ENCODE measurements at places on chromosomes 13 and 19.

DNA sequence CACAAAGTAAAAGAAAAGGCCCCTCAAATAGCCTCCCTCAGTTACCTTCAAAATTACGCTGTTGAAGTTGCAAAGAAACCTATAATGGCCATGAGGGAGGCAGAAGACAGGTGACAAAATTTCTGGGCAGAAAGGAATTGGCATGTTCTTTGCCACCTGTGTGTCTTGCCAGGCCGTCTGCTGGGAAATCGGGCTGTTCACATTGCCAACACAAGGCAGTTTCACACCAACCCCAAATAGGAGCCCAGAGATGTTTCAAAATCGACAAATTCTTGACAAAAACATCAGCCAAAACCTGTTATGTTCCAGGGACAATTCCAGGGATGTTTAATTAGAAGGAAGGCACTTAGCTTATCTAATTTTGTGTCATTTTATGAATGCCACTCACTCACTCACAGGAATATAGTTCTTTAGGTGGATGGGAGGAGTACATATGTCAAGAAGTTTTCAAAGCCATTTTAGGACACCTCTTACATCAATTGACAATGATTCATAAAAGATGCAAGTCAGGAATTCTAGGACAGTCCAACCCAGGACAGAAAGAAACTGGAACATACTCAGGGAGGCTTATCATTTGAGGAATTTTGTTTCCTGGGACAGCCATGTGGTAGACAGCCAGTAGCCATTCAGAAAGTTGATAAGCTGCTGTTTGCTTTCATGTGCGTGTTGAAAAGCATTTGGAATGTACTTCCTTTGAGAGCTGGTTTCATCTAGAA lies 164.5 kb downstream of the RGCC start:
- no peak for DNase-seq

DNA sequence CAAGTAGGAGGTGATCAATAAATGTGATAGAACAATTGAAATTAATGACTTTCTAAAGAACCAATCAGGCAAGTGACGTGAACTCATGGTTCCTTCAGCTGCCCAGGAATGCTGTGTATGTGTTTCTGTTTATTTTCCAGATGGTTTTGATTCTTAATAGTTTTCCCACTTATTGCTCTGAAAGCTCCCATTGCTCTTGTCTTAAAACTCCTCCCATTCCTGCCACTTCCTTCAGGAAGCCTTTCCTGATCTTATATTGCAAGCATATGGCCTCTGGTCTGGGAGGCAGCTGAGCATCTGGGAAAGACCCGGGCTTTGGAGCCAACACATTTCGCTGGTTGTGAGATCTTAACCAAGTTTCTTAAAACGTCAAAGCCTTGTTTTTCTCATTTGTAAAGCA lies 17.1 kb upstream of the LATS2 start:
- no peak for DNase-seq

GRCh38 chr19:48450441-48450840 lies 4.7 kb downstream of the GRWD1 start:
- no peak for DNase-seq

GRCh38 chr19:28126135-28126898 lies 1086.6 kb downstream of the UQCRFS1 start:
- DNase-seq: no peak

DNA sequence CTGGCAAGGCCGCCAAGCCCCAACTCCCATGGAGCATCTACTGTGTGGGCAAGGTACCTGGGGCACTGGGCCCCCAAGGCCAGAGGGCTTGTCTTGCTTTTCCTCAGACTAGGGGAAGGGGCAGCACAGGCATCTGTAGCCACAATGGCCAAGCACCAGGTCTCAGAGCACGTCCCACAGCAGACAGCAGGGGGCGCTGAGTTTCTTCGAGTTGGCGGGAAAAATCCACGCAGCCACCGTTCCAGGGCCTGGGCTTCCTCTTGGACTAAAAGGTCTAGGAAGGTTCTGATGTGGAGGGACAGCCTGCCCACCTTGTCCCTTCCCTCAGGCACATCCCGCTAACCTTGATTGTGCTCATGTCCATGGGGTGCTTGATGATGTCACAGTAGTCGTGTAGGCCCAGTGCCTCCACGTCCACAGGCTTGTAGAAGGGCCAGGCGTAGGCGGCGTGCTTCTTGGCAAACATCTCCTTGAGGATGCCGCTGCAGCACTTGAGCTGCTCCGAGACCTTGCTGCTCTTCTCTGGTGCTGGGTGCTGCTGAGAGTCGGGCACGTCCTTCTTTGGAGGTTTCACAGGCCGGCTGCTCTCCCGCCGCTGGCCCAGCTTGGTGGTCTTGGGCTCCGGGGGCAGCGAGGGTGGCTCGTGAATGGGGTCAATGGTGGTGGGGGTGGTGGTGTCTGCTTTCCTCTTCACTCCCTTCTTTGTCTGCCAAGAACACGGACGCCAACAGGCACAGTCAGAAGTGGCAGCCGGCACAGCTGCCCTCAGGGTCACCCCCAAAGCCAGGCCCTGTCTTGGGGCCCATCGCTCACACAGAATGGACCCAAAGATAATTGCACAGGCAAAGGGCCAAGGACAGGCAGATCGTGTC lies 32.0 kb upstream of the EPHX3 start:
- peak; percentile 69 for DNase-seq

DNA sequence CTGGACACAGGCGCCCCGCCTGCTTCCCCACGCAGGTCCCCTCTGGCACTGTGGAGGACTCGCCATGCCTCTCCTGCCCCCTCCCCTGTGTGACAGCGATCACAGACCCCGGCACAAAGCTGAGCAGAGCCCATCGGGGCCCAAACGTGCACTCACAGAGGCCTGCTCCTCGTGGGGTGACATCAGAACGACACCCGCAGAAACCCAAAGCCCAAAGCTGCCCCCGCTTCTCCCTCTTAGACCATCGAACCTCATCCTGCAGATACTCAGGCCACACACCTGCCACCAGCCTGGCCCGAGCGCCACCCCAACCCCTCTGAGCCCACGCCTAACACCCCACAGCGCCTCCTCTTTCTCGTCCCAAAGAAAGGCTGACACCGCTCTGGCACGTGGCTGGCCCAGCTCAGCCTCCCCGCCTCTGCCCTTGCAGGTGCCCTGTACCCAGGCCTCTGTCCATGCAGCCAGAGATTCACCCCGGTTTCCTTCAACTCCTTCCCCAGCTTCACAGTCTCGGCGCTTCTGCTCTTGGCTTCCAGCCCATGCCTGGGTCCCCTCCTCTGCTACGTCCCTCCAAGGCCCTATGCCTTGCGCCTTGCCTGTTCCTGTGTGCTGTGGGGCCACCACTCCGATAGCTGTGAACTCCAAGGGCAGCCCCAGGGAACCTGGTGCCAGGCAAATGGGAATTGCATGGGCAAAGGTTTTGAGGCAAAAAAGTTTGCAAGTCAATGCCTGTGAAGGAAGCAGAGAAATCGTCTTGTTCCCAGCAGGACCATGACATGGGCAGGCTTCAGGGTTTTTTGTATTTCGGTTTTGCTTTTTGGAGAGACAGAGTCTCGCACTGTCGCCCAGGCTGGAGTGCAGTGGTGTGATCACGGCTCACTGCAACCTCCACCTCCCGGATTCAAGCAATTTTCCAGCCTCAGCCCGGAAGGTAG lies 831 bp upstream of the CBARP start:
- DNase-seq: no peak

- DNase-seq: no peak
Observed at GRCh38 chr19:4367336-4367723, 24.0 kb downstream of the MPND start.

DNA sequence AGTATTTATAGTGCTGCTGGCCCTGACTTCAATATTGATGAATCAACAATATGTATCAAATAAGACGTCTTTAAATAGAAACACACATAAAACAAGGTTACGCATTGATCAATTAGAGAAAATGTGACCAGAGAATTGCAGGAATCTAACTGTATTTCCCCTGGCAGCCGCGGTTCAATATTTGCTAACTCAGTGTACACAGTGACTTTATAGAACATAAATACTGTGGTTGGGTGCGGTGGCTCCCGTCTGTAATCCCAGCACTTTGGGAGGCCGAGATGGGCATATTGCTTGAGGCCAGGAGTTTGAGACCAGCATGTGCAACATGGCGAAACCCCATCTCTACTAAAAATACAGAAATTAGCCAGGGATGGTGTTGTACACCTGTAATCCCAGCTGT lies 22.8 kb upstream of the UPF3A start:
- DNase-seq: no peak

DNA sequence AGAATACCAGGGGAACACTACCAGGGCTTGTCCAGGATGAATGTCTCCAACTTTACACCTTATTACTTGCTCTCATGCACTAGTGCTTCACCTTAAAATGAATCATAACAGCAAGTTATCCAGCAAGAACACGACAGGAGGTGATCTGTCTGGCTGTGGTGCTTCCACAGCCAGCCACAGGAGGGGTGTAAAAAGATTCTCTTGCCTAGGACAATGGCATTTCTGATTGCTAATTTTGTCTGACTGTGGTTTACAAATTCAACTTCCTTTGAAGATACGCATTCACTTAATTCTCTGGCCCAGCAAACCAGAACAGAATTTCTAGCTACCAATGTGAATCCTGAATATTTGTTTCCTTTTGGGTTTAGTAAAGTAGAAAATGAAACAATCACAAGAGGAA lies 23.1 kb upstream of the COG3 start:
- no peak for DNase-seq

GRCh38 chr13:39684531-39685137 lies 29.2 kb downstream of the COG6 start:
- DNase-seq: no peak

DNA sequence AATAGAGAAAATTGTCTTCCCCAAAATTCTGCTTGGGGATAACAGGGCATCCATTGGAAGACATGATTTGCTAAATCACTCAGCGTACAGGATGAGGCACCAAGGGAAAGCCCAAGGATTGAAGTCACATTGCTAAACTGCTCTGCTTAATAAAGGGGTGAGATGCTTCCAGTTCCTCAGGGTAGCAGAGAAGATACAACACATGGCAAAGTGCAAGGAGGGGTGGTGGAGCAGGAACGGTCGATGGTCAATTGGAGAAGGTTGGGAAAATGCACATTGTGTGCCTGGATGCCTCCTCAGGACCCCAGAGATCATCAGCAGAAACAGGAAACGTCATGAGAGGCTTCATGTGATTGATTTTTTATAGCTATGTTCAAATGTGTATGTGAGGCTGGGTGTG lies 116.3 kb upstream of the SOX1 start:
- no peak for DNase-seq

DNA sequence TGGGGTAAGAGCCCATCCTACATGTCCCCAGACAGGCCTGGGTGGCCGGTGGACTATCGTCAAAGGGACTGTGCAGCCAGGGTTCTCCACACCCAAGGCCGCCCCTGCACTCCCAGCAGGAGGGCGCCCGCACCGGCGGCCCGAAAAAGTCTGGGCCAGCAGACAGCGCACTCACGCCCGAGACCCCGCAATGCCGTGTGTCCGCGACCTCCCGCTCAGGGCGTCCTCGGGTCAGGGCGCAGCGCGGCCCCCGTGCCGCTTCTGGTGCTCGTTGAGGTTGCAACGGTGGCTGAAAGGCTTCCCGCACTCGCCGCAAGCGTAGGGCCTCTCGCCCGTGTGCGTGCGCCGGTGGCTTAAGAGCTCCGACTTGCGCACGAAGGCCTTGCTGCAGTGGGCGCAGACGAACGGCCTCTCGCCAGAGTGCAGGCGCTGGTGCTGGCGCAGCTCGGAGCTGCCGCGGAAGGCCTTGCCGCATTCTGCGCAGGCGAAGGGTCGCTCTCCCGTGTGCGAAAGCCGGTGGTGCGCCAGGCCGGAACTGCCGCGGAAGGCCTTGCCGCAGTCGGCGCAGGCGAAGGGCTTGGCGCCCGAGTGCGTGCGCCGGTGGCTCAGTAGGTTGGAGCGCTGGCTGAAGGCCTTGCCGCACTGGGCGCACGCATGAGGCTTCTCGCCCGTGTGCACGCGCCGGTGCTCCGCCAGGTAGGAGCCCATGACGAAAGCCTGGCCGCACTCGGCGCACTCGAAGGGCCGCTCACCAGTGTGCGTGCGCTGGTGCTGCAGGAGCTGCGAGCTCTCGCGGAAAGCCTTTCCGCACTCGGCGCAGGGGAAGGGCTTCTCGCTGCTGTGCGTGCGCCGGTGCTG lies 2.8 kb upstream of the A1BG start:
- DNase-seq: no peak

DNA sequence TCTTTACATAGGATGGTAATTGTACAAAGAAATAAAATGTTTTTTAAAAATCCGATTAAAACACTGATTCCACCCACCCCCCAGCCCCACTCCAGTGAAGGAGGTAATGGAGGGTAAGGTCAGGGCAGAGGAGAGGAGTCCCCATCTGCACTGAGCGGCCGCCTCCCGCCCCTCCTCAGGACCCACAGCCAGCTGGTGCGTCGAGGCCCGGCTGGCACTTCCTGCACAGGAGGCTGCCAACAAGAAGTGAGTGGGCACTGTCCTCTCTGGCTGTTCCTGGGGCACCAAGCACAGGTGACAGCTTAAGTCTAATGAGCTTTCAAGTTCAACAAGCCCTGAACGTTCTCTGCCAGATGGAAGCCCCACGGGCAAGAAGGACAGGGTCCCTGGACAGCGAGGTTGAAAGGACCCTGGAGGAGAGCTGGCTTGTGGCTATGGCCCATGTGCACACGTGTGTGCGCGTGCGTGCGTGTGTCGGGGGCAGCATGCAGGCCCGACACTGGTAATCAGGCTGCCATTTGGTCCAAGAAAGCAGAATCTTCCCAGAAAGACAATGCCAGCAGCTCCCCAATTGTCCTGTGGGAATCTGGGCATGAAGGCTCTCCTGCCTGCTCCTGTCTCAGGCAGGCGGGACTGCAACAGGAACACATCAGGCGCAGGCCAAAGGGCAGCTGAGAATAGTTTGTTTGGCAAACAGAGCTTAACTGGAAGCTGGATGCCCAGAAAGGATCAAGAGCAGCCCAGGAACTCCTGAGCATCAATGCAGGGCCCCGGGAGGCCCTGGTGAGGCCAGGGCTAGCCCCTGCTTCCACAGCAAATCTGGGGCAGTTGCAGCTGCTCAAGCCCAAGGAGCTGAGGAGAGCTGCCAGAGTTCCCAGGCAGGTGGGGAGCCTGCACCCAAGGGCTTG lies 15.1 kb upstream of the EPHX3 start:
- peak; percentile 53 for DNase-seq

GRCh38 chr19:40452016-40452415 lies 7.9 kb upstream of the SERTAD3 start:
- no peak for DNase-seq

GRCh38 chr19:50890422-50891252 lies 17.4 kb downstream of the KLK2 start:
- no peak for DNase-seq

DNA sequence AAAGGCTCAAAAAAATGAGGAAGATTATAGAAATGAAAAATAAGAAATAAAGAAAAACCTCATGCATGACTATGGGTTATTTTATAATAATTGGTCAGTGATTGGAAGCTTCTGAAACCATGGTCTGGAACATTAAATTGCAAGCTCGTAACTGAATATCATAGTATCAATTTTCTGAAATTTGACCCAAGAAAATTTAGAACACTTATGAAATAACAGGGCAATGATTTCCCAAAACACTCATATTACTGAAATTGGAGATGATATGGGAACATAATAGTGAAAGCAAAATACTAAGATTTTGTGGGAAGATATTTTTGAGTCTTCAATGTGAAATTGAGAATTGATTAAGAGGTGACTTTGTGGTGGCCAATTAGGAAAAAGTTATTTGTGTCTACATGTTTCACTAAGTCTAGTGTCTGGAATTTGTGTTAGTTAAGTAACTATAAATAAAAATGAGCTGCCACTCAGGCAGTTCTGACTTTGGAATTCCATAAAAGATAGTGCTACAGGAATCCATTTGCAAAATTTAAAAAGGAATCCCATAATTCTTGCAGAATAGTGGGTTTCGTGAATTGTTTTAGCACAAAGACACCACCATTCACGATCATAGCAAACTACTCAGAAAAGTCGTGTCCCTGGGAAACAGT lies 603.0 kb downstream of the LMO7 start:
- DNase-seq: no peak
